ENCODE measurements at places on chromosomes 5 and 9. TPM values are rescaled to one million over a fixed set of nuclear protein-coding genes. Genes with fewer than 3 reads are reported as not detected.

The SQSTM1 gene
- total RNA-seq = 229 TPM

The PCDHGA12 gene
- total RNA-seq = 0.10 TPM

The TRIM7 gene
- total RNA-seq = 1.9 TPM

The LCN1 gene
- not detected for total RNA-seq

The RC3H2 gene
- total RNA-seq = 90.0 TPM

The DIPK1B gene
- total RNA-seq = 2.7 TPM

The HRH2 gene
- 10.6 TPM for total RNA-seq

The ADAMTS6 gene
- total RNA-seq = 4.9 TPM

The TAF7 gene
- 76.5 TPM for total RNA-seq

The INSYN2B gene
- not detected for total RNA-seq

The ZMAT2 gene
- total RNA-seq = 34.2 TPM

The C5 gene
- total RNA-seq = 1.8 TPM

The ARSK gene
- 2.6 TPM for total RNA-seq

The MED7 gene
- total RNA-seq = 12.0 TPM

The PCDHGC4 gene
- total RNA-seq = 0.10 TPM

The NTRK2 gene
- 0.10 TPM for total RNA-seq

The LMX1B gene
- not detected for total RNA-seq

The NR2F1 gene
- 0.42 TPM for total RNA-seq

The EDIL3 gene
- 0.10 TPM for total RNA-seq

The WNT8A gene
- total RNA-seq = not detected

The PRDM9 gene
- not detected for total RNA-seq

The HACD4 gene
- total RNA-seq = 25.4 TPM

The PRR16 gene
- 0.63 TPM for total RNA-seq

The PIP5KL1 gene
- 0.42 TPM for total RNA-seq

The C7 gene
- total RNA-seq = not detected

The FABP6 gene
- total RNA-seq = not detected

The GDF9 gene
- 0.42 TPM for total RNA-seq

The ARL14EPL gene
- total RNA-seq = not detected

The IRX1 gene
- not detected for total RNA-seq

The ZBED3 gene
- total RNA-seq = 1.9 TPM

The SLC34A1 gene
- total RNA-seq = 0.21 TPM

The TMED7 gene
- total RNA-seq = 100 TPM

The DOCK2 gene
- total RNA-seq = 244 TPM

The IRGM gene
- total RNA-seq = 2.5 TPM

The AK8 gene
- 0.63 TPM for total RNA-seq

The GHR gene
- total RNA-seq = not detected

The KIF4B gene
- total RNA-seq = not detected

The SGCD gene
- total RNA-seq = 0.10 TPM

The QRFP gene
- not detected for total RNA-seq

The C1QTNF3 gene
- total RNA-seq = 3.6 TPM
